ENCODE measurements at places on chromosomes 2 and 18. TPM values are rescaled to one million over a fixed set of nuclear protein-coding genes. Genes with fewer than 3 reads are reported as not detected.

The ZSWIM2 gene
- not detected for total RNA-seq

The KCNG3 gene
- 33.8 TPM for total RNA-seq

The CCDC68 gene
- 1.2 TPM for total RNA-seq

The FAM228A gene
- 0.12 TPM for total RNA-seq

DNA sequence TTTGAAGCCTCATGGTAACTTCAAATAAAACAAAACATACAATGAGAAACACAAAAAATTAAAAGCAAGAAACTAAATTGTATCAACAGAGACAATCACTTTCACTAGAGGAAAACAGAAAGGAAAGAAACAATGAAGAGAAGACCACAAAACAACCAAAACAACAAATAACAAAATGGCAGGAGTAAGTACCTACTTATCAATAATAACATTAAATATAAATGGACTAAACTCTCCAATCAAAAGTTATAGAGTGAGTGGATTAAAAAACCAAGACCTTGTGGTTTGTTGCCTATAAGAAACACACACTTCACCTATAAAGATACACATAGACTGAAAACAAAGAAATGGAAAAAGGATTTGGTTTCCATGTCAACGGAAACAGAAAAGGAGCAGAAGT is 830.1 kb upstream of the TMEFF2 start:
- no peak for DNase-seq

- DNase-seq = no peak
Observed at GRCh38 chr18:59481436-59481835, 122.4 kb upstream of the LMAN1 start.
